ENCODE measurements at places on chromosomes 11 and 22.

DNA sequence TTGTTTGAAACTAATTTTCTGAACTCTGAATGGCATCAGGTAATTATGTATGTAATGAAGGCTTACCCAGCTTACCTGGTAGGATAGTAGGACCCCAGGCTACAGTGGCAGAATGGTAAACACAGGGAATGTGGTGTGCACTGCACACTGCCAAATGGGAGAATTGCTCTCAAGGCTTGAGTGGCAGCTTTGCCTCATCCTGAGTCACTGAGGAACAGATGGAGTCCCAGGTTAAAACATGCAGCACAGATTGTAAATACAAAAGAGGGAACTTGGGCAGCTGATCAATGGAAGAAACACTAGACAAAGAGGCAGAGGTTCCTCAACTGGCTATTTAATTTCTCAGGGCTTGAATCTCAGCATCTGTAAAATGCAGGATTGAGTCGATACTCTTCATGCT, 24.4 kb downstream of the GPR83 start:
- no peak for DNase-seq

GRCh38 chr11:102729849-102730815, 5.4 kb upstream of the MMP8 start:
- no peak for DNase-seq

DNA sequence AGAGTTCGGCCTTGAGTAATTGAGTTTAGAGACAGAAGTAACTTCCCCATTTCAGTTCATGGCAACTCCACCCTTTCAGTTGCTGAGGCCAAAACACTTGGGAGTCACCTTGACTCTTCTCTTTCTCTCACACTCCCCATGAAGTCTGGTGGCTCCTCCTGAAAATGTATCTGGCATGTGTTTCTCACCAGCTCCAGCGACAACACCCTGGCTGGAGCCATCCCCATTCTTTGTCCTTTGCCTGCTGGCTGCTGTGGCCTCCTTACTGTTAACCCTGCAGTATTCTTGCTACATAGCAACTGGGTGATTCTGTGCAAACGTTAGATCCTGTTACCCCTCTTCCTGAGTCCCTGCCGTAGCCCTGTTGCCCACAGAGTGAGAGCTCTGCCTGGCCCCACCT, 23.8 kb downstream of the SLC6A5 start:
- DNase-seq: no peak

DNA sequence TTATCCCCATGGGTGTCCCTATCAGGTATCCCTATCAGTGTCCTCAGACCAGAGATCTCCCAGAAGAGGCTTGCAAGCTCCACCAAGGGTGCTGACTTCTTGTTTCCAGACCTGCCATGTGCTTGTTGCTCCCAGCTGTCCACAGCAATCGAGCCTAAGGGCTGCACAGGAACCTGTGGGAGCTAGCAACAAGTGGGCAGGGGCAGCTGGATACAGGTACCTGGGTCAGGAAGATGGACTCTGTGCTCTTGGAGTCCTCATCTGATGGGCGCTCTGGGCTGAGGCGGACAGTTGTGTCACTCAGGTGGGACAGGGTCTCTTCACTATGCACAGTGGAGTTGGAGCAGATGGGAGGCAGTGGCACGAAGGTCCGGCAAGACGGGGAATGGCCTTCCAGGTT, 99.2 kb downstream of the RNF169 start:
- no peak for DNase-seq

DNA sequence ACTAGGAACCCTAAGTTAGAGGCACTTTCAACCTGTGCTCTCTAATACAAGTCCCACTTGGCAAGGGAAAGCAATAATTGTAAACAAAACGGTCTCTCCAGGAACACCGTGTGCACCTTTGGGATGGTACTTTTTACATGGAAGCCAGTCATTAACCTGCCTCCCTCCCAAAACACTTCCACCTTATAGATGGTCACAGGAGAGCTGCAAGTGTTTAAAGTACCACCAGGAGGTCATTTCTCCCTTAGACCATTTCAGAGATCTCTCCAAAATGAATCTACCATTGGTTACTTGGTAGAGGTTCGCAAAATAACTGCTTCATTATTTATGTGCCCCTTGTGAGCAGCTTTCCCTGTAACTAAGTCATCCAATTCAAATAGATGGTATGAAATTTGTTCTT, 375.3 kb downstream of the DYNC2H1 start:
- no peak for DNase-seq

DNA sequence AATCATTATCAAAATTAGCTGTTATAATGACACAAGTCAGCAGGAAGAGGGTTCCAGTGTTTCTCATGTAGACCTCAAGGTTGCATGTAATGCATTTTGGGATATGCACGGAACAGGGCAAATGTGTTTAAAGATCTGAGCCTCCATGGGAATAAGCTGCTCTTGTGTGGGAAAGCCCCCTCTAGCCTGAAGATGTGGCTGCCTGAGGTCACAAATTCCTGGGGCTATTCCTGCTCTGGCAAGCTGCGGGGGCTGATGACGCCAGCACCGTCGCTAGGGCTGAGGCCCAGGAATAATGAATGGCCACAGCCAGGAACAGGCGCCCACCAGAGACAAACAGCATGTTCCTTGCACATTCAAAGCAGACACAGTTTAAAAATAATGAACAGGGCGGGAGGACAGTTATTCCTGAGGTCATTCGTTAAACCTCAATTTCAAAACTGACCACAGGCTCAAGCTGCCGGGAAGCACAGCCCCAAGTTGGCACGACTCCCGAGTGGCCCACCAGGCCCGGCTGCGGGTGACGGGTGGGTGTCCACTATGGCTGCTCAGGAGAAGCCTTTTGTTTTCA, 11.7 kb downstream of the OSBPL5 start:
- DNase-seq: no peak

DNA sequence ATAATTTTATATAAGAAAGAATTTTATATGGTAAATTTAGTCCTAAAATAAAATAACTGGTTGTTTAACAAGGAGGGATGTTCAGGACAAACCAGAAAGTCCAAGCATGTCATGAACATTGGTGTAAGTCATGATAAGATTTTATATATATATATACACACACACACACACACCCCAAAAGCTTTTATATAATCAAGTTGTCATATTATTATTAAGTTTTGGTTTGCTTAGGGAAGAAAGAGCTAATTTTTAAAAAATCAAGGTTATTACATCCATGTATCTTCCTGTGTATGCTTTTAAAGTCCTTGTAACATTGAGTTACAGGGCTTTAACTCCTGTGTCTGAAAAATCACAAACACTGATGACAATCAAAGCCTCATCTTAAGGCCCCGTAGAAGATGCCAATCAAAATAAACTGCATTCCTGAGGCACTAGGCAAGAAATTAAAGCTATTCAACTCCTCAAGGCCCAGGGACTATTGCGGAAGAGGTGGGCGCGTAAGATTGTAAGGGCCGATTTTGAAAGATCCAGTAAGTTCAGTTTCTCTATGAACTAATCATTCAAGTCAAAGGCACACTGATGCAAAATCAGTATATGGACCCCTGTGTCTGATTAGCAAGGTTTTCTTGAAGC, 16.8 kb downstream of the APOL6 start:
- DNase-seq: no peak

GRCh38 chr11:2587132-2587930, 112.5 kb downstream of the KCNQ1OT1 start:
- no peak for DNase-seq

DNA sequence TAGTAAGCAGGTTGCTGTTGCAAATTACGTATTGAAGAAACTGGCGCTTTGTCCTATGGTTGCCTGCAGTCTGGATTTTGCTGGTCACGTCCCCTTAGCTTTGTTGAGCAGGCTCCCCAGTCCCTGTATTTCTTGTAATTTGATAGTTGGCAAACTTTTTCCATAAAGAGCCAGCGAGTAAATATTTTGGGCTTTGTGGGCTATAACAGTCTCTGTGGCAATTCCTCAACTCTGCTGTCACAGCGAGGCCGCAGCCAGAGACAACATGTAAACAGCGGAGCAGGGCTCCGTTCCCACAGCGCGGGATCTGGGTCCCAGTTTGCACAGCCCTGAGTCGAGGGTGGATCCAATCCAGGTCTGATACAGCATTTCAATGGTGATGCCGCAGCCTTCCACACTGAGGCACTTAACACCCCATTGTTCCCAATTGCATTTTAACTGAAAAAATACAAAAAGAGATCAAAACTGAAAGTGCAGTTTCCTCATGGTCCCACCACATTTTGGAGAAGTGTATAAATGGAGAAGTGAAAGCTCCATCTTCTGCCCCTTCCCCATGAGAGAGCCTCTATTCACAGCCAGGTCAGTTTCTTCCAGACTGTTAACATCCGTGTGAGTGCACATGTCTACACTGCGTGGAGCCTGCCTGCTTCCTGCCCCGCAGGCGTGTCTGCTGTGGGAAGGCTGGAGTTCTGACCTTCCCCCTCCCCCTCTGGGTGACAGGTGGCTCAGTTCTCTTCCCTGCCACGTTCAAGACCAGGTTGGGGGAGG, 89.1 kb downstream of the RPS6KA4 start:
- no peak for DNase-seq

Data from stimulated activated CD4-positive, alpha-beta T cell treated with anti-CD3 and anti-CD28 coated beads, Interleukin-12 subunit alpha, Interleukin-12 subunit beta, amount 100 ng/mL, for 24 hours (primary cell).